Activated CD8-positive, alpha-beta memory T cell treated with anti-CD3 and anti-CD28 coated beads for 4 hours (primary cell): ENCODE measurements at places on chromosomes 6 and 20.

DNA sequence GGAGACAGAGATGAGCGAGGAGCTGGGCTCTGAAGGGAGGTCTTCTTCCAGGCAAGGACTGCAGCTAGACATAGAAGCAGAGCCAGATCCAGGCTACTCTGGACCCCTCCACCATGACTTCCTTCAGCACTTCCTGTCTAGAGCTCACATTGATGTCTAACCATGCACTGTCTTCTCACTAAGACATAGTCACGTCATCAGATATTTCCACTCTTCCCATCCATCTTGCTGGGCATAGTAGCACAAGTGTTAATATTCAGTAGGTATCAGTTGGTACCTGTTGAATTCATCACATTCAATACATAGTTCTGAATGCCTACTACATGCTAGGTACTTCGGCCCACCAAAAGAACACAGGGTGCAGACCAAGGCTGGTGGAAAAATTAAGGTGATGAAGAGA, 2.9 kb downstream of the HLA-DMA start:
- DNase-seq, result no peak

DNA sequence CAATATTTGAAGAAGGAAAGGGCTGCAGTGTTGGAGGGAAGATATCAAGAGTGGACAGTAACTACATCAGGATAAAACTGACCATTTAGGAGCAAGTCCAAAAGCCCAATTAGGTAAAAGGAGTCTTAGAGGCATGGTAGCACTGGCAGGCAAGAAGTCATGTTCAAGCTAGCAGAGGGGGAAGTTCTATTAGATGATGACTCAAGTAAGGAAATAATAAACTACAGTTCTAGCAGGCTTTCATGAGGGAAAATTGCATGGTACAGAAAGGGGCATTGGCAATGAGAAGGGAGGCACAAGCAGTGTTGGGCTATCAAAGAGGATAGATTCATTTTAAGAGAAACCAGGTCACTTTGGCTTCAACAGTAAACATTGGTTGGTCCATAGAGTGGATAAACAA, 156.1 kb upstream of the PTPRK start:
- no peak for DNase-seq

DNA sequence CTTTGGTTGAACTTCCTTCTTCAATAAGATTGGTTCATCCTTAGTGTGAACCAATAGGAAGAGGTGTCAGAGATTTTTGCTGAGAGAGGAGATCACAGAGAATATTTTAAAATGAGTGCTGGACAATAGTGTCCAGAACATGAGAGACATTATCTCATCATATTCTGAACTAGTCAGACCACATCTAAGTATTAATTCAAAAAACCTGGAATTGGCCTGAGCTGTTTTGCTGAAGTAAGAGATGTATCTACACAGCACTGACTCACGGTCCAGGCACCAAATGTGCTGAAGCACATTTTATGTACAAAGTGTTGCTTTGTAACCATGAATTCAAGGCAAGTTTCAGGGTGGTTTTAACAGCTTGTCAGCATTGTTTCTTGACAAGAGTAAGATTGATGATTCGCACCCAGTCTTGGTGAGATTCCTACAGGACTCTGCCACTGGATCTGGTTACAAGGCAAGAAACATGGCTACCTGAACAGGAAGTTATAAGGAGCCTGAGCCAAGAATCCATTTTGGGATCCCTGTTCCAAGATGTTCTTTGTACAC, 178.2 kb upstream of the HEY2 start:
- DNase-seq, result no peak

DNA sequence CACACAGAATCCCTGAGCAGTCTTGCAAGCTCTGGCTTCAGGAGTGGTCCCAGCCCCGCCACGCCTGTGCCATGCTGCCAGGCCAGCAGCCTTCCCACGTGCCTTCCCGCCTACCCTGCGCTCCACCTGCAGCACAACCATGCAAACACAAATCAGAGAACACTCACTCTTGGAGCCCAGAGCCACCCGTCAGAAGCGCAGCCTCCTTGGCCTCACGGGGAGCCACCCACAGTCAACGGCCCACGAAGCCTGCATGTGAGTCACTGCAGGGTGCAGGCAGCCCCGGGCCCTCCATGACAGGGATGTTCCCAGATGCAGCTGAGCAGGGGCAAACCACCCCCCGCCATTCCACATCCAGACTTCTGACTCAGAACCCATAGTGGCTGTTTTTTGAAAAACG, 217.0 kb downstream of the DLL1 start:
- no peak for DNase-seq

GRCh38 chr6:71466362-71466761, 177.8 kb downstream of the OGFRL1 start:
- DNase-seq, result no peak

DNA sequence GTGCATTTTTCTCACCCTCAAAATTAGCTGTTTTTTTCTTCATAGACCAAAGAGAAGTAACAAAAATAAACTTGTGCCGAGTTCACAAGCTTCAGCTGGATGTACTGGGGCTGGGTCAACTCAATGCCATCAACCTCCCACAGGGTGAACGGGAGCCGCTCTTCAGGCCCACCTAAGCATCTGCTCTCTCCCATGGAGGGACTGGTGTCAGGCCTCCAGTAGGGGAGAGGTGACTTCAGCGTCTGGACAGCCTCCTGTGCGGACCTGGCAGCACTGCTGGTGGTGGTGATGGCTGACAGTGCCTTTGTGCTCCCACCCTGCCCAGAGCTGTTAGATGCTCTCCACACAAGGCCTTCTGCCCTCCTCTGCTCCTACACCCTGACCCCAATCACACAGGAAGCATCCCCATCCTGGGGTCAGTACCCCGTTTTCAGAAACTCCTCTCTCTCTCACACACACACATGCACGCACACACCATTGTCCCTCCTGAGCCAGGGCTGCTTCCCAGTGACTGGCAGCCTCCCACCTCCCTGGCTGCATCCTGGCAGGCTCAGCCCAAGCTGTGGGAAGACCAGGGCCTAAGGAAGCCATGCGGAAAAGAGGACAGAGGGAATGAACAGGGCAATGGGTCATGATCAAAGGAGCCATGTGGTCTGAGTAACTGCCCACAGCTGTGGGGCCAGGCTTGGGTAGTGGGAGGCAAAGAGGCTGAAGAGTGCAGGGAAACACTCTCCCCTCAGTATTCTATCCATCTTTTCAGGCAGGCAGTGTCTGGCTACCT, 17.7 kb downstream of the CST8 start:
- no peak for DNase-seq

GRCh38 chr6:123000244-123000770, 4.3 kb downstream of the CLVS2 start:
- DNase-seq, result no peak

DNA sequence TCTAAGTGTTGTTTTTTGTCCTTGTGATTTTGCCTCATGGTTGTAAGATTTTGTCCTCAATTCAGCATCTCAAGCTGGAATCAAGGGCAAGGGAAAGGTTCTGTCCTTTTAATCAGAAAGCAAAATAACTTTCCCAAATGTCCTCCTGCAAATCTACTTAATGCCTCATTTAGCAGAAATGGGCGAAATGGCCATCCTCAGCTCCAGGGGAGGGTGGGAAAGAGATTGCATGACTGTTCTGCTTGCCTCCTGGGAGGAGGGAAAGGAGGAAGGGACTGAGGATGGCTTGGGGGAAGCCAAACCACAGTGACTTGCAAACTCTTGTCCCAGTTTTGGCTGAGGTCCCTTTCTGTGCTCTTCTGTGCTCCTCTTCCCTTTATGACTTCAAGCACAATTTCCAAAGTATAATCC, 43.4 kb downstream of the TNFAIP3 start:
- no peak for DNase-seq

GRCh38 chr6:155895641-155896040, 440.0 kb upstream of the NOX3 start:
- DNase-seq, result no peak

- no peak for DNase-seq
Measured at GRCh38 chr6:133705066-133705465, 183.8 kb upstream of the TCF21 start.

GRCh38 chr20:17878912-17879602, 89.5 kb downstream of the SNX5 start:
- DNase-seq, result no peak

- DNase-seq, result no peak
Measured at GRCh38 chr6:150702675-150703074, 103.0 kb downstream of the PLEKHG1 start.

- DNase-seq, result no peak
Measured at GRCh38 chr6:36805096-36805797, 34.0 kb downstream of the CPNE5 start.

- DNase-seq, result no peak
Measured at GRCh38 chr20:26208296-26209091, 511.8 kb upstream of the ZNF337 start.

DNA sequence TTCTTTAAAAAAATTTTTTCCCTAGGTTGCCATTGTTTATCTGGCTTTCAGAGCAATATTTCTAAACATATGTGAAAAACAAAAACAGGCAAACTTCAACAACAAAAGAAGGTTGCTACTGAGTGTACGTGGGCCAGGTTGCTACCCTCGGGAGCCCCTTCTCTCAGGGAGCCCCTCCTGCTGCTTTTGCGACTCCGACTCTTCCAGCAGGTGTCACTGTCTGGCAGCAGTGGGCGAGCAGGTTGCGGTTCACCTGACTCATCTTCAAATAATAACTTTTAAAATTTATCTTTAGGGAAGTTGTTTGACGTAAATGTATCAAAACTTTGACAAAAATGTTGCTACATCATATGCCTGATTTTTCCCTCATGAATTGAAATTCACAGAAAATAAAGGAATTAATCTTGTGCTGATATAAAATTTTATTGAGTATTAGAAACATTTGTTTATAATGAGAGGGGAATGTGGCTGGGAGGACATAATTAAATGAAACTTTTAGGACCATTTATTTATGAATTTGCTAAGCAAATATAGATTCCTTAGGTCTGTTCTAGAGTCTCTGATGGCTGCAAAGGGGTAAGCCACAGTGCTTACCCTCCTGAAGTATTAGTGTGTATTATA, 138.8 kb downstream of the HIVEP1 start:
- no peak for DNase-seq

- DNase-seq, result no peak
Measured at GRCh38 chr6:137206577-137206976, 12.6 kb downstream of the IFNGR1 start.

- no peak for DNase-seq
Measured at GRCh38 chr6:28263922-28264321, 3.0 kb upstream of the ZSCAN26 start.

- no peak for DNase-seq
Measured at GRCh38 chr6:1015825-1016224, 296.1 kb upstream of the FOXQ1 start.

GRCh38 chr6:82801083-82801482, 264.6 kb downstream of the UBE3D start:
- no peak for DNase-seq

DNA sequence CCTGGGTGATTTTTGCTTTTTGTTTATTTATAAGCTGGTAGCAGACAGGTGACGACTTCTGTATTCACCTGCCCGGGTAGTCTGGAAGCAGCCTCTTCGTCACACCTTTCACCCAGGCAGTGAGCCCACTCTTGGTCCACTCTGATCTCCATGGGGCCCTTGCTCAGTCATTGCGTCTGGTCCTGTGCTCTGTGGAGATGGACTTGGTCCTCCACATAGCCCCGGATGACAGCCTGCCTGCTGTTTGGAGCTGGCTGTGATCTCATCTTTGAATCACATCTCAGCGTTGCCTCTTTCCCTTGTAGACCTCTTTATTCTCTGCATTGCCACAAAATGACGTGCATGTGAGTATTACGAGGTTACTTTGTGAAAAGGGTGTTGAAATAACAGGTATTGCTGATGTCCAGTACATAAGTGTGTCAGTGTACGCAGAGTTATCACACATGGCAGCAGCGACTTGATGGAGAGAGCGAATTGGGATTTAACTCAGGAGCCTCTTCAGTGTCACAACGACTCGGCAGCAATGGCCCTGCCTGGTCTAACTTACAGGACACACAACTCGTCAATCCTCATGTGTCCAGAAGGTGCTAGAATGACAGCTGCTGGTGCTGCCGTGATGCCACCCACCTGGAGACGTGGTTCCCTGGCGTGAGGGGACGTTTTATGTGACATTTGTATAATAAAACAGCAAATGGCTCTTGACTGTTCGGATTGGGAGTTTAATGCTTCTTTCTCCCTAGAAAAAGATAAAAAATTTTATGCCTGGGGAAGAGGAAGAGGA, 24.2 kb upstream of the FRMD1 start:
- DNase-seq, result no peak

- no peak for DNase-seq
Measured at GRCh38 chr6:137805622-137806021, 61.4 kb upstream of the TNFAIP3 start.

DNA sequence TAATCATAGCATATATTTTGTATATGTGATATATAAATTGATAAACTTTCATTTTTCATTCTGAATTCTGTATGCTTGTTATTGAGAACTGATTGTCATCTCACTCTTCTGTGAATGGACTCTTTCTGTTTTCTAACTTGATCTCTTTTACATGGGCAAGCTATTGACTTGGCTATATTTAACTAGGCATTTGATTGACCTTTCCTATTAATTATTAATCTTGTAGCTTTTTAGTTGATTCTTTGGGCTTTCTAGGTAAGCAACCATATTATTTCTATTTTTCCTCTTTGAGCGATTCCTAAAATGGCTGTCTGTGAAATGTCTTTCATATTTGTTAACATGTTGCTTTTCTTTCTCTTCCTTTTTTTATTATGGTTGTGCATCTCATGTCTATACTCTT, 347.1 kb downstream of the CDKAL1 start:
- no peak for DNase-seq

DNA sequence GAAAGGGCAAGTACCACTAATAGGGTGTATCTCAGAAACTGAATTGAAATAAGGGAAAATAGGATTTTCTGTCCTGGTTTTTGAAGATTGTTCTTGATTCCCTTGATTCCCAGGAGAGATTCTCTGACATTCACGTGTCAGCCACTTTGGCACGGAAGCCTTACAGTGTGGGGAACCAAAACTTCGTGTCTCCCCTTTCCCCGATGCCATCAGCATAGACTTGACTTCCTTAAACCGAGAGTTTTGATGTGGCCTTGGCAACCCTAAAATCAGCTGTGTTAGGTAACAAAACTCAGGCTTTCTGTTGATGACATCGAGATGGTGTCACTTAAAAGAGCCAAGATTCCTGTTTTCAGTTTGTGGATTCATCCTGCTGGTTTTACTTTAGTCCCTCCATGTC, 7.5 kb downstream of the HMGN4 start:
- no peak for DNase-seq

- no peak for DNase-seq
Measured at GRCh38 chr6:44053760-44054556, 73.3 kb downstream of the MRPL14 start.

DNA sequence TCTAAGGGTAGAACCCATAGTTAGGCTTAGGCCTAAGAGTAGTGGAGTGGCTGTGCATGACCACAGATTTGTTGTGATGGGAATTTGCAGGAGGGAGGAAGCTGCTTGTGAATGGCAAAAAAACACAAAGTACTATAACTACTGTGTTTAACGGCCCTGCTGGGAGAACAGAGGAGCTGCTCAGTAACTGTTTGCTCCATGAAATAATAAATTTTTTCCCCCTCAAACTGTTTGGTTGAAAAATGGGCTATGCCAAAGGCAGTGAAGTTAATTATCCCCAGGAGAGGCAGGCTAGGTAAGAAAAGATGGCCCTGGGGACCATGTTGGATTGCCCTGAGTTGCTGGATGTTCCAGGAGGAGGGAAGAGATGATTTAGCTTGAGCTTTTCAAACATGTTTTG, 256.5 kb upstream of the PRND start:
- DNase-seq, result no peak
